ENCODE measurements at places on chromosomes 6 and 20. TPM values are rescaled to one million over a fixed set of nuclear protein-coding genes. Genes with fewer than 3 reads are reported as not detected.

SDC4 gene
- 98.4 TPM for total RNA-seq

GINS1 gene
- total RNA-seq = 1.4 TPM

RAET1L gene
- not detected for total RNA-seq

HTR1E gene
- total RNA-seq = not detected

EEF1A2 gene
- total RNA-seq = 3.0 TPM

PAK5 gene
- not detected for total RNA-seq

NDRG3 gene
- 17.8 TPM for total RNA-seq

LPA gene
- total RNA-seq = not detected

DYNLT1 gene
- total RNA-seq = 122 TPM

CRISP3 gene
- total RNA-seq = not detected
